Naive B cell (primary cell): ENCODE measurements at places on chromosomes 6 and 20. TPM values are rescaled to one million over a fixed set of nuclear protein-coding genes. Genes with fewer than 3 reads are reported as not detected.

DNA sequence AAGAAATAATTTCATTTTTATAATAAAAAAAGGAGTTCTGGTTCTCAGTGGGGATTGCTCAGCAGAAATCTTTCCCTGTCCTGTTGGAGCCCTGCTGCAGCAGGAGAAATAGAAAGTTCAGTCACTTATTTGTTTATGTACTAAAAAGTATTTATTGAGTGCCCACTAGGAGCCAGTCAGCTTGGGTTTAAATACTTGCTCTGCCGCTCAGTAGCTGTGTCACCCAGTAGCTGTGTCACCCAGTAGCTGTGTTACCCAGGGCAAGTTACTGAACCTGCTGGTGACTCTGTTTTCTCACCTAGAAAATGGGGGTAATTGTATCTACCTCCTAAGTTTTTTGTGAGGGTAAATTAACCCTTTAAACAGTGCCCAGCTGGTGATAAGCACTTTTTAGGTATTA is 32.9 kb downstream of the FOXF2 start:
- peaks cover 4% of the 10 kb centered on the region for H3K4me1 ChIP-seq
- peaks cover 10% of the 10 kb centered on the region for H3K36me3 ChIP-seq
- no peak overlapping the region for H3K4me3 ChIP-seq

DNA sequence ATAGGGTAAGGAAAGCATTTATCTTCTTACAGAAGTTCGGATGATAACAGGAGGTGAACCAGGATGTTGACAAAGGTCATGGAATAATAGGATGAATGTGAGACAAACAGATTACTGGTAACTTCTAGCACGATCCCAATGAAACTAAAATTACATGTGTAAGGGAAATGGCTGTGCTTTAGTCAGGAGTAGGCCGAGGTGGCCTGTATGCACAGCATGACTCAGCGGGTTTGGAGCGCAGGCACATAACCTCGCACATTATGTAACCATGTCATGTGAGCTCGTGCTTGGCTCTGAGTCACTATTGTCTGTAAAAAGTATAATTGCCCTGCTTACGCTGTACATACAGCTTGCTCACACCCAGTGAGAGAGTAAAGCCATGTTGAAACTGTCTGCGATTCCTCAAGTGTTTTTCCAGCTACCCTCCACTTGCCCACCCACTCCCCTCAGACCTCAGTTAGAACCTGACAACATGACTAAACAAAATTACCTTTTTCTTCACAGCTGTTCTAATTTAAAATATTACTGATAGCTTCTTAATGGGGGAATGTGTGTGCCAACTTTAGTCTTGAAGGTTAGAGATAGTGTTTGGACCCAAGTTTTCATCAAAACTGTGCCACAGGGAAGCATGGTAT is 8.2 kb downstream of the CYB5R4 start:
- peaks cover 28% of the 10 kb centered on the region for H3K4me1 ChIP-seq
- H3K27me3 ChIP-seq, result no peaks in the 10 kb centered on the region
- H3K36me3 ChIP-seq, result peaks cover 32% of the 10 kb centered on the region
- no peak for DNase-seq
- no peak overlapping the region for H3K27ac ChIP-seq

DNA sequence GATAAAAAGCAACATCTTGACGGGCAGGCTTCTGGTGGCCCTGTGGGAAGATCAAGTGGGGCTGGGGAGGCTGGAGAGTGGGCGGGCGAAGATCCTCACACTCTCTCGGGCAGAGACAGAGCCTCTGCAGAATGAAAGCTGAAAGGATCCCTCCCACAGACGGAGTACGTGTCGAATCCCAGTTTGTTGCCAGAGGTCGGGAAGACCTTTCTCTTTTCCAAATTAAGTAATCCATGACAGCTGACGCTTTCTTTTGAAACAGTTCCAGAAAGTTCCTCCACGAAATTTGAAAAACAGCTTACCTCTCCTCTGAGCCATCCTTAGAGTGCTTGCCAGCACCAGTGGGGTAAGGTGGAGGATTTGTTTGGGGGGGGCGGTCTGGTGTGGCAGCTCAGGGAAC is 155.6 kb upstream of the SMLR1 start:
- H3K36me3 ChIP-seq, result no peaks in the 10 kb centered on the region
- no peak for DNase-seq
- no peaks in the 10 kb centered on the region for H3K4me1 ChIP-seq
- no peak overlapping the region for H3K27ac ChIP-seq
- no peaks in the 10 kb centered on the region for H3K27me3 ChIP-seq
- no peak overlapping the region for H3K4me3 ChIP-seq

- H3K4me3 ChIP-seq, result no peak overlapping the region
- no peak overlapping the region for H3K27ac ChIP-seq
- H3K36me3 ChIP-seq, result no peaks in the 10 kb centered on the region
These were observed 33.2 kb downstream of the PSMG4 start for GRCh38 chr6:3291987-3292386.

DNA sequence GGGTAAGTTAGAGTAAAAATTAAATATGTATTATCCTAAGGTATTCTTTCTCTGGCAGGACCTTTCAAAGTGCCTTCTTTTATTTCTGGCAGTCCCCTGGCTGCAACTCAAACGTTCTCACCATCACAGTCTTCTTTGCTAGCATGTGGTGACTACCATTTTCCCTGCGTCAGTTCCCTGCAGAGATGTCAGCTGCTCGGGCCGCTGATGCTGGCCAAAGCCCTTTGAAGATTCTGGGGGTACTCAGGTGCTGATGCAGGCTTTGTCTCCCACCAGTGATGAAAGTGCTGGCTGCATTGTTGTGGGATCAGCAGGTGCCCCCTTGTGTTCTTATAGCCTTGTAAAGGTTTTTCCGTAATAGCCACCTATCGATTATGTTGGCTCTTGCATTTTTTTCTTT is 140.1 kb downstream of the BTBD3 start:
- no peaks in the 10 kb centered on the region for H3K27me3 ChIP-seq
- H3K4me3 ChIP-seq, result no peak overlapping the region
- peaks cover 28% of the 10 kb centered on the region for H3K4me1 ChIP-seq
- no peak overlapping the region for H3K27ac ChIP-seq
- DNase-seq, result no peak

DNA sequence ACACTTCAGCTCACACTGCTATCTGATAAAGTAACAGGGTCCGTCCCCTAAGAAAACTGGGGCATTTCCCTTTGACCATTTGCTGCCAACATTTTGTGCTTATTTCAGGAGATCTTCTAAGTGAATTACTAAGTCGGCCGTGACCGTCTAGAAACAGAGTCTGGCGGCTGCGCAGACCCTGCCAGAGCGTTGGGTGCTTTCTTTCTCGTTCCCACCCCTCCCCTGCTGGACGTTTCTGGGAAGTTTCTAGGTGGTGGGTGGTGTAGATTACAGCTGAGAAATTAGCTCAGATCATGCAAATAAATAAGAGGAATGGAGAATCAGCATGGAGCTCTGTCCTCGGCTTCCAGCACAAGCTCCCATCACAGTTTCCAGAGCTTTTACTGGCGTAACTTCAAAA is 128.1 kb downstream of the MYLK4 start:
- H3K4me3 ChIP-seq, result no peak overlapping the region
- no peaks in the 10 kb centered on the region for H3K4me1 ChIP-seq
- no peak for DNase-seq
- no peaks in the 10 kb centered on the region for H3K36me3 ChIP-seq

GRCh38 chr6:78580923-78581322 is 286.4 kb upstream of the IRAK1BP1 start:
- H3K4me3 ChIP-seq, result no peak overlapping the region
- H3K27ac ChIP-seq, result no peak overlapping the region
- no peaks in the 10 kb centered on the region for H3K36me3 ChIP-seq
- DNase-seq, result no peak
- H3K27me3 ChIP-seq, result no peaks in the 10 kb centered on the region

FOXQ1 gene
- polyA plus RNA-seq, result not detected

JAG1 gene
- polyA plus RNA-seq, result 0.06 TPM

MYB gene
- polyA plus RNA-seq, result 0.13 TPM

ANKRD66 gene
- polyA plus RNA-seq, result not detected

C6orf15 gene
- not detected for polyA plus RNA-seq
